ENCODE measurements at places on chromosomes 4 and X. TPM values are rescaled to one million over a fixed set of nuclear protein-coding genes. Genes with fewer than 3 reads are reported as not detected.

Gene TMEM156
- 0.67 TPM for total RNA-seq

Gene XAGE1A
- not detected for total RNA-seq

Gene LEF1
- 6.4 TPM for total RNA-seq

Gene OCIAD1
- 52.4 TPM for total RNA-seq

Gene TDO2
- total RNA-seq = 693 TPM

Gene TMSB15A
- 0.28 TPM for total RNA-seq

Gene ALB
- 37,224 TPM for total RNA-seq

Gene JCHAIN
- 12.4 TPM for total RNA-seq

Gene ASB12
- not detected for total RNA-seq

Gene MAGEB1
- total RNA-seq = not detected

Gene GAGE2A
- not detected for total RNA-seq

Gene CFP
- 19.0 TPM for total RNA-seq

Gene TACR3
- not detected for total RNA-seq

Gene LONRF3
- total RNA-seq = 6.7 TPM

Gene TMEM35A
- total RNA-seq = not detected

Gene OGT
- total RNA-seq = 72.7 TPM

Gene CXCL10
- total RNA-seq = 0.84 TPM

Gene TEC
- 2.0 TPM for total RNA-seq

Gene ZNF711
- 1.3 TPM for total RNA-seq

Gene PHOX2B
- not detected for total RNA-seq

Gene HPF1
- total RNA-seq = 10.8 TPM

Gene USP17L27
- not detected for total RNA-seq

Gene CHRDL1
- total RNA-seq = 0.19 TPM

Gene GYPA
- total RNA-seq = not detected

Gene SMR3B
- total RNA-seq = not detected

Gene BST1
- total RNA-seq = 7.7 TPM

Gene ZNF280C
- 1.3 TPM for total RNA-seq

Gene SMC1A
- total RNA-seq = 20.8 TPM

Gene DCX
- not detected for total RNA-seq

Gene UCHL1
- 0.75 TPM for total RNA-seq

Gene MOSPD2
- total RNA-seq = 9.1 TPM

Data from liver (tissue), 10 donors.